Brain pericyte (primary cell): ENCODE measurements at places on chromosomes 3 and 15.

- DNase-seq = peak; percentile 44
These were observed 324.3 kb downstream of the CHST2 start for GRCh38 chr3:143443851-143444331.

DNA sequence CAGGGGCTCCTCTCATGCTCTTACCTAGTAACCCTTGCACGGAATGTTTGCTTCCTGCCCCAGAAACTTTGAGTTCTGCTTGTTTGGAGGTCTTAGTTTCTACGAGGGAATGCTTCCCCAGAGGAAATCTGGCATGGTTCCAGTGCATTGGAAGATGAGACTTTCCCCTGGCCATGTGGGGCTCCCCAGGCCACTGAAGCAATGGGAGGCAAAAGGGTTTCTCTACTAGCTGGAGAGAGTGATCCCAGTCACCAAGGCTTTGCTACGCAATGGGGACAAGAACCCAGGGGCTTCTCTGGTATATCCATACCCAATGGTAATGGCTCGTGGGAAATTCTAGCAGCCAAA, 44.2 kb upstream of the RPL32 start:
- DNase-seq = no peak

DNA sequence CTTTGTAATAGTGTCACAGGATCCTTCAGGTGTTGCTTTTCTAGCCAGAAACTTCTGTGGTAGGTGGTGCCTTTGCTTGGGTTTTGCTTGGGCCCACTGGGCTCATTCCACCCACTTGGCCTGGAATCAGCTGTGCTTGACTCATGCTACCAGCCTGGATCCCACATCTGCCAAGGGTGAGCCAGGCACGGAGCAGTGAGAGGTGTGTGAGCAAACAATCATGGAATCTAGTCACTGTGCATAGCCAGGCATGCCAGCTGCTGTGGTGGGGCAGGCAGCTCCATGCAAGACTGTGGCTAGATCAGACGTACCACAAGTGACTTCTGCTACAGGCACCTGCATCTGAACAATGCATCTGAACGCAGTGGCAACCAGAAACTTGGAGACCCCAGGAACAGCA, 275.9 kb downstream of the UBE2E2 start:
- no peak for DNase-seq

DNA sequence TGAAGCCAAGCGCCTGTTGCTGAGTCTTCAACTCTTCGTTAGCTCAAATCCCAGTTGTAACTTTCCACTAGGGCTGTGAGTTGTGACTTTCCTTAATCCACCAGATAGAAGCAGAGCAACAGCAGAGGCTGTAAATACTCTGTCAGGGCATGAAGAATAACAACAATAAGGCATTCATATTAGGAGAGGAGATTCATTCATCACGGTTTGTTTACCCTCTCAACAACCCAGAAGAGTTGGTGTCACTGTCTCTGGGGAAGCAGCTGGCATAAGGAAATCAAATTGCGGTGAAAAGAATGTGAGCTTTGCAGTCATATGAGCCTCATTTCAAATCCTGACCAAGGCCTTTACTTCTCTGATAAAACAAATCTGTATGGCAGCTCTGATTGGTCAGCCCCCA, 184.8 kb downstream of the SHQ1 start:
- no peak for DNase-seq

- DNase-seq = no peak
These were observed 93.8 kb downstream of the CMSS1 start for GRCh38 chr3:99911433-99911832.
